ENCODE measurements at places on chromosomes 5 and 9. TPM values are rescaled to one million over a fixed set of nuclear protein-coding genes. Genes with fewer than 3 reads are reported as not detected.

REEP2 gene
- 243 TPM for polyA plus RNA-seq

TCF7 gene
- polyA plus RNA-seq = 9.4 TPM

BRINP1 gene
- 113 TPM for polyA plus RNA-seq

PCDHB14 gene
- polyA plus RNA-seq = 15.4 TPM

GKAP1 gene
- 26.7 TPM for polyA plus RNA-seq

HMMR gene
- polyA plus RNA-seq = 4.7 TPM

C8G gene
- 1.7 TPM for polyA plus RNA-seq

DAB2 gene
- 21.5 TPM for polyA plus RNA-seq

OGN gene
- polyA plus RNA-seq = 316 TPM

MAPKAP1 gene
- polyA plus RNA-seq = 63.8 TPM

GRIA1 gene
- polyA plus RNA-seq = 48.8 TPM

BAAT gene
- polyA plus RNA-seq = 0.33 TPM

CCL27 gene
- polyA plus RNA-seq = 1.0 TPM

CCDC112 gene
- 33.5 TPM for polyA plus RNA-seq

IL9 gene
- 1.0 TPM for polyA plus RNA-seq

TMC1 gene
- polyA plus RNA-seq = 1.4 TPM

SLC6A18 gene
- polyA plus RNA-seq = not detected

TNFSF8 gene
- 1.1 TPM for polyA plus RNA-seq

PPP2R2B gene
- polyA plus RNA-seq = 211 TPM

CTNND2 gene
- 132 TPM for polyA plus RNA-seq

CCDC192 gene
- polyA plus RNA-seq = 1.1 TPM

All from spinal cord (tissue), 10 donors.